ENCODE measurements at places on chromosomes 13 and 19.

DNA sequence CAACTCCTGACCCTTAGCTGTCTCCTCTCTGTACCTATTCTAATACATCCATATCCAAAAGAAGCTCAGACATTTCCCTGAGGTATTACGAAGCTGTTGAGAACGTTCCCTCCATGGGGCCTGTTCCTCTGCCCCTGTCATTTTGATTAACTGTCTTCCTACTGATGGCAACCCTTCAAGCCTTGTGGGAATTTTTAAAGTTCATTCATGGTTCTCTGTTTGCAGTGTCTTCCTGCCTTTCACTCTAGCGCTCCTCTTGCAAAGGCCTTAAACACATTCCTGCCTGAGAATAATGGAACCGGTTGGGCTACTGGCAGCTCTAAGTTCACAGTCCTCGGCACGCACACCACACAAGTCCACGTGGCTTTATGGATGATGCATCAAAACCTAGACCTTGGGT, 66.1 kb downstream of the LHFPL6 start:
- DNase-seq: no peak

- DNase-seq: no peak
Observed at GRCh38 chr19:46860846-46861690, at the start of gene ARHGAP35. ARHGAP35 (plus strand) TSS chr19:46860997; CDS start chr19:46918676, 57,679 bp downstream.

DNA sequence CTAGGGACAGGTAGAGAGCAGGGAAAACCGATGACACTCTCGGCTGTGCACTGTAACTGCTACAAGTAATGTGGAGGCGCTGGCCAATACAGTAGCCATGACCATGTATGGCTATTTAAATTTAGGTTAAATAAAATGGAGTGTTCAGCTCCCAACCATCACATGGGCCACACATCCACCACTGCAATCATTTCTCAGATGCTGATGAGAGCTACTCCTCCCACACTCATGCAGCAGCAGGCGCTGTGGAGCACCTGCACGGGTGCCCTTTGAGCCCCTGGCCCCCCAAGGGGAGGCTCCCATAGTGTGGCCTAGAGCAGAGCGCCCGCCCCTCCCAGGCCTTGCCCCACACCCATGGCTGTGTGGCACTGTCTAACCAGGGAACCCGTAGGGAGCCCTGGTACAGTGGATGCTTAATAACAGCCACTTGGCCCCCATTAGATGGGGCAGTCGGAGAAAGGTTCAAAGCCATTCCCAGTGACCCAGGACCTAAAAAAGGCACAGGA, 6.0 kb downstream of the ACP4 start:
- DNase-seq: no peak

GRCh38 chr13:44309794-44310757, 63.5 kb upstream of the SERP2 start:
- no peak for DNase-seq

DNA sequence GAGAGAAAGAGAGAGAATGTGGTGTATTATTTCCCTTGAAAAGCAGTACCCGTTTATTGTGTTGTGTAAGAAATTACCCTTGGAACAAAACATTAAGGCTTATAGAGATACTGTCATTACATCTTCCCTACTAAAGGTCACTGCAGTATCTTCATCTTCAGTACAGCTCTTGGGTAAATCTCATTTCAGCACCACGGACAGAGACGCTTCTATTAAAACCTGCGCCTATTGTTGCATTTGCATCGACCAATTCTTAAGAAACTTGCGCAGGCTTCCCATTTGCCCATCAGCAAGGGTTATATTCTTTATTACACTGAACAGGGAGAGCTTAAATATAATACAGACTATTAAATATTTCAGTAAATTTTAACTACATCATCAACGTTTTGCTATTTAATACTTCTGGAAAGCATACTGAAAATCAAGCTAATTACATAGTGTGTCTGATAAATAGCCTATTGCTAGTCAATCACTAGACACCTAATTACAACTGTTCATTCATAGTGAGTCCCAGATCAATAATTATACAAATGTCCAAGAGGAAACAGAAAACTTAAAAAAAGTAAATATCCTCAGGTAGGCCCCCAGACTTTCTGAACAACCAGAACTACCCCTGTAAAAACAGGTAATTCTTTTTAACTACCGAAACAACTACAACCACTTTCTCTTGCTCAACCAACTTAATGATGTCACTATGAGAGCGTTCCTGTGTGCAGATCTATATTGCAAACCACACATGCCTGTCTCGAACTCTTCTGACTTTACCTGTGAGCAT, 350.6 kb downstream of the LIG4 start:
- peak; percentile 33 for DNase-seq

DNA sequence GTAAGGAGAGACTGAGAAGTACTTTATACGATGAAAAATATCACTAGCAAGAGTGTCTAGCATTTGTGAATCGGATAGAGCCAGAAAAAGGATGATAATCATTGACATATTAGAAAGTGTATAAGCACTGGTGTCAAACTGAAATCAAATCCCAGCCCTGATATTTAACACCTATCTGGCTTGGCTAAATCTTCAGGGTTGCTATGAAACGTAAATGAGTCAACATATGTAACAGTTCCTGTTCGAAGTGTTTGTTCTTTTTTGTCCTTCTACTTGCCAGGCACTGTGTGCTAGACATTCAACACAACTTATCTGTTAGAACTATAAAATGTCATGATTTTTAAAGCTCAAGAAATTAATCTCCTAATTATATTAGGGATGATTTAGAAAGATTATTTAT, 40.8 kb downstream of the SERPINE3 start:
- DNase-seq: no peak

- DNase-seq: no peak
Observed at GRCh38 chr13:102550507-102550906, 46.3 kb upstream of the TPP2 start.

DNA sequence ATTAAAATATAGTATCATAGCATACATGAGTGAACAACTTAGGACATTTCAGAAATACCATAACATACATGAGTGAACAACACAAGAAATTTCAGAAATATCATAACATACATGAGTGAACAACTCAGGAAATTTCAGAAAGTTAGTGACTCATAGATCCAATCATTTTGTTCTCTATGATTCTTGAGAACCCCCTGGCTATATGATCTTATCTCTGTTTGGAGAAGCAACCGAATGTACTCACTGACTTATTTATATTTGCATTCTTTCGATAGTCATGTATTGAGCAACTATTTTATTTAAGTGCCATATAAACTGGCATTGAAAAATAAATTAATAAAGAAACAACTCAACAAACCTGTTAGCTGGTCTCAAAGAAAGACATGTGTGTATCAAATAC, 251.1 kb downstream of the EFNB2 start:
- no peak for DNase-seq

DNA sequence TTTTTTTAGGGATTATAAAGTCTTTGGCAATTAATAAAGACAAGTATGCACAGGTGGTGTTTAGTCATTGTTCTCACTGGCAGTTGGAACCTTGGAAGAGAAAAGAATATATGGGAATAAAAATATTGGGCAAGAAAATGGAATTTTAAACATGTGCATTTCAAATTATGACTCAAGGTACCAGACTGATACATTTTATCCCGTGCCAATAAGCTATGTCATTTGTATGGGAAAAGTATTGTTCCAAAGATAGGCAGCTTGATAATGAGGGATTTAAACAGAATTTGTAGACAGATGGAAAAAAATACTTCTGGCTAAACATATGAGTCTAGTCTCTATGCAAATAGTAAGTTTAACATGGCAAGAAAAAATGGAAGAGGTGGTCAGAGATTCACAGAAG, 169.5 kb upstream of the UFM1 start:
- no peak for DNase-seq

- no peak for DNase-seq
Observed at GRCh38 chr13:50334115-50334778, 319.0 kb downstream of the KCNRG start.

GRCh38 chr19:4182084-4182810, at the start of the genes ANKRD24 and SIRT6:
ANKRD24 (plus strand) TSS chr19:4182689; CDS start chr19:4186426, 3,737 bp downstream.
SIRT6 (minus strand) TSS chr19:4182563; CDS start chr19:4182539, 24 bp downstream.
- peak; percentile 94 for DNase-seq

GRCh38 chr19:38862321-38863059, 12.7 kb upstream of the HNRNPL start:
- peak; percentile 87 for DNase-seq

DNA sequence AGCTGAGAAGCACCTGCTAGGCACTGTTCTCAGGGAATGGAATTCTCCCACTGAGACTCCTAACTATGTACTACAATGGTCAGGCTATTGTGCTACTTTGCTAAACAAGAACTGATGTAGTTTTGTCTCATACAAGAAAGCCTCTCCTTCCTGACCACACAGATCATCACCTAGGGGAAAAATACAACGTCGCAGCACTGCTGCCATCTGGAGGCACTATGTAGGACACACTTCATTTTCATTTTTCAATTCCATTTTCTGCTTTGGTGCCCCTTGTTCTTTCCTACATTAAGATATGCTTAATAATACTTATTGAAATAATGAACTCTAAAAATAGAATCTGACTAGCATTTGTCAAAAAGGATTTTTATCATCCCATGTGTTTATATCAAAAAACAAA, 21.1 kb downstream of the PROSER1 start:
- DNase-seq: no peak

DNA sequence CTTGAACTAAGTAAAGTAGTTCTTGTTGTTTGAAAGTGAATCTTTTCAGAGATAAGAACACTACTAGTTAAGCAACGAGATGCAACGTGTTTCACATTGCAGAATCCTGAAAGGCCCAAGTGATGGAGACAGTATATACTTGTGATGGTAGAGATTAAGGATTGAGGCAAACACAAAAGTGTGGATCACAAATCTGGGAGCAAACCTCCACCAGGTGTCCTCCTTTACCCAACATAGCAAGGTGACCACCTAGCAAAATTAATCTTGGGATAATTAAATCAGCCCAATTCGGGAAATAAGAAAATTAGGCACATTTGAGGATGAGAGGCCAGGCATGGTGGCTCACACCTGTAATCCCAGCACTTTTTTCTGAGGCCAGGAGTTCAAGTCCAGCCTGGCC, 563.9 kb downstream of the DACH1 start:
- no peak for DNase-seq

DNA sequence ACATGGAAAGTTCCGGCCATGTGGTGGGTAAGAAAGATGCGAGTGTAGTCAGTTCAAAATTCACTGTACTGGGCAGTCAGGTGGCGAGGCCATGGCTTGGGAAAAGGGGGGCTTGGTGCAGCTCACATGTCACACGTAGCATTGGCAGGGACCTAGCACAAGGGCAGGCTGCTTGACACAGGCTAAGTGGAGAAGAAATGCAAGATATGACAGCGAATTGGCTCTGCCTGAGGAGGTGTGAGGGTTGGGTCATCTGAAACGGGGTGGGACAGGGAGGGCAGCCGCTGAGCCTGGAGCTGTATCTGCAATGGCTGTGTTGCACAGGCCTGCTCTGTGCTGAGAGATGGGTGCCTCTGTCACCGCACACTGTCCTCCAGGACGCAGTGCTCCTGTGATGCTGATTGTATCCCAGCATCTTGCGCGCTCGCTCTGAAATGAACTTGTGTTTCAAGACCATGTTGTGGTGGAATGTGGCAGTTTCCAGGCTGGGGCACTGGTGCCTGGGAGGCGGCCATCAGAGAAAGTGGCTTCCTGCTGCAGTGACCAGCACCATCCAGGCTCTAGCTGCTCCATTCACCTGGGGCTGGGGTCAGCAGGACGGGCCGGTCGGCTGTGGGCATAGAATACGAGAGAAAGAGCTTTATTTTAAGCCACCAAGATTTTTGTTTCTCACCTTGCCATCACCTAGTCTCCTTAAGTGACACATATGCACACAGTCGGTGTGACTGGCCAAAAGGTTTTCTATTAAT, 70.3 kb downstream of the TEX29 start:
- no peak for DNase-seq

- DNase-seq: peak; percentile 67
Observed at GRCh38 chr13:50909605-50910484, at the start of gene RNASEH2B. RNASEH2B (plus strand) TSS chr13:50909791; CDS start chr13:50910077, 286 bp downstream.

GRCh38 chr19:47389150-47389556, 30.2 kb downstream of the MEIS3 start:
- DNase-seq: no peak

DNA sequence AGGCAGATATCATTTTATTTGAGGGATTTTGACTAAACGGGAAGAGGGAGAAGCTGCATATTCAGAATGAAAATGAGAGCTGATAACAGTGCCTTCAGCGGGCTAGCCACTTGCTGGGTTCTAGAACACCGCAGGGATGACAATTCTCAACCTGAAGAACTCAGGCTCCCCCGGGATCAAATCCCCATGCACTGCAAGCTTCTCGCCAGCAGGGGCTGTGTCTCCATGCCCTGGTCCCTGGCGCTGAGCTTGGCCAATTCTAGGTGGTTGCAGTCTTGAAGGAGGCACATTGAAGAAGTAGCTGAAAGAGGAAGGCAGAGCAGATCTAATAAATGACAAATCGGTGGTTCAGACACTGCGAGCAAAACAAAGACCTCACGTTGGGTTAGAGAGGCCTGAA, 128.7 kb downstream of the UQCRFS1 start:
- DNase-seq: no peak

DNA sequence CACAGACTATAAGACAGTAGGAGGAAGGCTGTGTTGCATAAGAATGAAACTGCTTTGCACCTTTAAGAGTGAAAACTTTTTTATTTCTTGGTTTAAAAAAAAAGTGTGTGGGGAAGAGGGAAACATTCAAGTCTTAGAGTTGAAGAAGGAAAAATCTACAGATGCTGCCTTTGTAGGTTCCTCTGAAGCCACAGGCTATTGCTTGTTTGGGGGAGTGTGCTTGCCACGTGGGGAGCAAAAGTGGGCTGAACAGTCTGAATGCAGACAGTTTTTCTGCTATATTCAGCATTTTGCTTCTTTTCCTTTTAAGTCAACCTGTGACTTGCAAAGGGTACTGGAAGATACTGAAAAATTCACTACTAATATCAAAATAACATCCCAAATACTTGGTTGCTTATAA, 36.9 kb downstream of the EFNB2 start:
- DNase-seq: no peak

DNA sequence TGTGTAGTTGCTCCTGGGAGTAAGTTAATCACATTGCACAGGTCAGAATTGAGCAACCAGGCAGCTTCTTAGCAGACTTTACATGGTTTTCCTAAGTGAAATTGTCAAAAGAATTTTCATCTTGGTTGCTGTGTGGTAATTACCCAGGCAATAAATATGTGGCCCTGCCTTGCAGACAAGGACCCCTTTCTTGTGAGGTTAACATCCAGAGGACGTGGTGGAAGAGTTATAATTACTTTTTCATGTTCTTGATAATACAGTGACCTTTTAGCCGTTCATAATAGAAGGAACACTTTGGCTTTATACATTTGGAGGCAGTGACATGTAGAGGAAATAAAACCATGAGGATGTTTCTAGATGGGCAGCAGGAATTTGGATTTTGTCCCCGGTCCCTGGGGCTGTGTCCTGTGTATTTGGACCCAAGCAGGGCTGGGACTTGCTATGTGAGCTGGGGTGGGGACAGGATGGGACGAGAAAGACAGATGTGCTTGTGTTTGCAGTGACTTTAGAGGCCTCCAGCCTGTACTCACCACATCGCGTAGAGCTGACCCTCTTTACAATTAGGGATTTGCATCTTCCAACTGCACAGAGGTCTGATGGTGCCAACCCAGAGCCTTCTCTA, 156.2 kb downstream of the STK24 start:
- no peak for DNase-seq

DNA sequence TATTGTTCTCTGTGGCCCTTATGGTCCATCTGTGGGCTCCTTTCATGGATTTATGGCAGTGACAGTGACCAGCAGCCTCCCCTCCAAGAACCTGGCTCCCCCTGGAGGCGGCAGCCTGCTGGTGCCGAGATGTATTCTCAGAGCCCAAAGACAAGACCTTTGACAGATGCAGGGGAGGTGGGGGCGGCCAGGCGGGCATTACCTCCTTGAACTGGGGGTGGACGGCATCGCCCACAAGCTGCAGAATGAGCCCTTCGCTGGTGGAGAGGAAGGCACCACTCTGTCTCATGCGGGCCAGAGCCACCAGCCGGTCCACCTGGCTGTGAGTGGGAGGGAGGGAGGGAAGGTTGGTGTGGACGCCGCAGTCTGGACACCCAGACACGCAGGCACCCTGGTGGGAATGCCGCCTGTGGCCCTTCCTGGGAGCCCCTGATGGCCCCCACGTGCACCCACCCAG, 6.6 kb downstream of the ISOC2 start:
- DNase-seq: no peak

All from NCI-H1105 (cell line).